ENCODE measurements at places on chromosomes 13 and 19.

- no peaks in the 10 kb centered on the region for H3K36me3 ChIP-seq
- H3K4me3 ChIP-seq: no peak overlapping the region
- DNase-seq: no peak
Measured at GRCh38 chr13:64556376-64556775, 2673.8 kb downstream of the PCDH9 start.

DNA sequence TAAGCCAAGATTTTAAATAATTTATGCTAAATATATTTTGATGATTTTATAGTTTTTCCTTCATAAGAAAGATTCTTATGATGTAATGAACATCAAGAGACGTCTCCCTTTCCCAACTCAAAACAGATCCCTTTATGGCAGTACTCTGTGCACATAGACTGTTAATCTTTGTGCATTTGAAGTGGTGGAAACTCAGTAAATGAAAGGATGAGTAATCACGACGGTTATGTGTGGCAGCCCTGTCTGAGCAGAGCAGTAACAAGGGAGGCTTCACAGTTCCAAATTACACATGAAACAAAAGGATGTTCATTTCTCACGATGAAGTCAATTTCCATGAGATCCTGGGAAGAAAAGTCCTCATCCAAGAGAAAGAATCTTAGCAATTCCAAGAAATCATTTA, 498.1 kb downstream of the KLF5 start:
- H3K4me1 ChIP-seq: no peaks in the 10 kb centered on the region
- H3K36me3 ChIP-seq: no peaks in the 10 kb centered on the region
- peaks cover 2% of the 10 kb centered on the region for H3K27me3 ChIP-seq
- no peak for DNase-seq
- H3K4me3 ChIP-seq: no peak overlapping the region
- H3K27ac ChIP-seq: no peak overlapping the region

DNA sequence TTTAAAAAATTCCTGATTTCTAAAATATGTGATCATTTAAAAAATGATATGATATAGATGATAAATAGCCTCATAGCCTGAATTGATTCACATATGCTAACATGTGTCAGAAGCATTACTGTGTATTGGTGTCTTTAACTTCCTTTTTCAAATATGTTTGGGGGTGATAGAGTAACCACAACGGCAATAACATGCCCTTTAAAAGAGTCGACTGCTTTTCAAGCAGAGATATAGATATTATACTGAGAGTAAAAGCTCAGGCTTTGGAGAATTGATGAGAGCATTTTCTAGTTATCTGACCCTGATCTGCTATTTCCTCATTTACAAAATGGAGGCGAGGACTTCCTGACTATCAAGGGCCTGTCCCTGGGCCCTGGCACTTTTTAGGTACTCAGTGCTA, 260.5 kb downstream of the DCT start:
- H3K36me3 ChIP-seq: no peaks in the 10 kb centered on the region
- no peak overlapping the region for H3K27ac ChIP-seq
- H3K4me3 ChIP-seq: no peak overlapping the region
- no peaks in the 10 kb centered on the region for H3K27me3 ChIP-seq

- no peak overlapping the region for H3K27ac ChIP-seq
- H3K27me3 ChIP-seq: peaks cover under 1% of the 10 kb centered on the region
- no peak overlapping the region for H3K4me3 ChIP-seq
- no peak for DNase-seq
- peaks cover 66% of the 10 kb centered on the region for H3K36me3 ChIP-seq
- H3K4me1 ChIP-seq: peaks cover 2% of the 10 kb centered on the region
Measured at GRCh38 chr13:112849500-112849899, 119.5 kb upstream of the MCF2L start.

DNA sequence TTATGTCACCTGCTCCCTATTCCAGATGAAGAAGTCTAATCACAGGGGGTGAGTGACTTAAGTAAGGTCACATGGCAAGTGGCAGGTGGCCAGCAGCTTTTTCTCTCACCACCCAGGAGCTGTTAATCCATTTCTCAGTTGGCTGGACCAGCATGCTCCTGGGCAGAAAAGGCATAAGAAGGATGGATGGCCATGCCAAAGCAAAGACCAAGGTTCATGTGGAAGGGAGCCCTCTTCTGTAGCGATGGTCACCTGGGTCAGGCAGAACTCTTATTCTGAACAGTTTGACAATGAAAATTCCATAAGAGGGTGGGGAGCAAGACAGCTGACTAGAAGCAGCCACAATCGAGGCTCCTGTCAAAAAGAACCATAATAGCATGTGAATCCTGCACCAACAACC, 538.1 kb downstream of the SUCLA2 start:
- no peaks in the 10 kb centered on the region for H3K4me1 ChIP-seq
- no peak for DNase-seq
- H3K36me3 ChIP-seq: no peaks in the 10 kb centered on the region

- peaks cover 26% of the 10 kb centered on the region for H3K36me3 ChIP-seq
- H3K4me1 ChIP-seq: peaks cover 19% of the 10 kb centered on the region
- peaks cover 14% of the 10 kb centered on the region for H3K27me3 ChIP-seq
- no peak overlapping the region for H3K4me3 ChIP-seq
Measured at GRCh38 chr19:41872775-41873647, 4.1 kb upstream of the CD79A start.

- H3K27me3 ChIP-seq: peaks cover 10% of the 10 kb centered on the region
- no peak overlapping the region for H3K27ac ChIP-seq
- H3K36me3 ChIP-seq: peaks cover 14% of the 10 kb centered on the region
- no peak for DNase-seq
Measured at GRCh38 chr19:7101498-7102253, 32.2 kb downstream of the ZNF557 start.

- no peaks in the 10 kb centered on the region for H3K27me3 ChIP-seq
- no peak overlapping the region for H3K4me3 ChIP-seq
- DNase-seq: no peak
- peaks cover 15% of the 10 kb centered on the region for H3K4me1 ChIP-seq
Measured at GRCh38 chr13:107395927-107396662, 819.2 kb downstream of the LIG4 start.

GRCh38 chr13:99704390-99704789, 203.1 kb downstream of the TM9SF2 start:
- peaks cover 2% of the 10 kb centered on the region for H3K27me3 ChIP-seq
- peaks cover 3% of the 10 kb centered on the region for H3K4me1 ChIP-seq
- H3K27ac ChIP-seq: no peak overlapping the region
- no peak for DNase-seq
- H3K36me3 ChIP-seq: no peaks in the 10 kb centered on the region
- H3K4me3 ChIP-seq: no peak overlapping the region

- no peaks in the 10 kb centered on the region for H3K27me3 ChIP-seq
- H3K36me3 ChIP-seq: no peaks in the 10 kb centered on the region
- H3K27ac ChIP-seq: no peak overlapping the region
- no peaks in the 10 kb centered on the region for H3K4me1 ChIP-seq
- H3K4me3 ChIP-seq: no peak overlapping the region
Measured at GRCh38 chr13:87128036-87128435, 543.1 kb upstream of the SLITRK5 start.

GRCh38 chr13:99908140-99908803, 63.3 kb downstream of the ZIC5 start:
- H3K36me3 ChIP-seq: peaks cover 5% of the 10 kb centered on the region
- DNase-seq: no peak
- no peak overlapping the region for H3K27ac ChIP-seq
- peaks cover 2% of the 10 kb centered on the region for H3K27me3 ChIP-seq

DNA sequence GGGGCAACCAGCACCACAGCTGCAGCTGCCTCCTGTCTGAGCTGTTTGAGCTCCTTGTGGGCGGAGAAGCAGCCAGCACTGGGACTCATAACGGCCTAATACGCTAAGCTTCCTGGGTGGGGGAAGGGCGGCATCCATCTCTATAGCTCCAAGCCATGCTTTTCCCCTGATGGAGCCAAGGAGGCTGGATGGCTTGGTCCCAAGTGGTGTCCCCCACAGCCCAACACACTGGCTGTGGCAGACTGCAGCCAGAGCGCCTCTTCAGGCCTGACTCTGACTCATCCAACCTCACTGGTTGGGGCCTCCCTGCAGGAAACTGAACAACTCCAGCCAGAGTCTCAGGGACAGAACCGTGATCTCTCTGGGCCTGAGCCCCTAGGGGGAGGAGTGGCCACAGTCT, 537.3 kb downstream of the SUCLA2 start:
- peaks cover 2% of the 10 kb centered on the region for H3K27me3 ChIP-seq
- no peak overlapping the region for H3K27ac ChIP-seq
- H3K4me3 ChIP-seq: no peak overlapping the region
- no peak for DNase-seq
- no peaks in the 10 kb centered on the region for H3K4me1 ChIP-seq

DNA sequence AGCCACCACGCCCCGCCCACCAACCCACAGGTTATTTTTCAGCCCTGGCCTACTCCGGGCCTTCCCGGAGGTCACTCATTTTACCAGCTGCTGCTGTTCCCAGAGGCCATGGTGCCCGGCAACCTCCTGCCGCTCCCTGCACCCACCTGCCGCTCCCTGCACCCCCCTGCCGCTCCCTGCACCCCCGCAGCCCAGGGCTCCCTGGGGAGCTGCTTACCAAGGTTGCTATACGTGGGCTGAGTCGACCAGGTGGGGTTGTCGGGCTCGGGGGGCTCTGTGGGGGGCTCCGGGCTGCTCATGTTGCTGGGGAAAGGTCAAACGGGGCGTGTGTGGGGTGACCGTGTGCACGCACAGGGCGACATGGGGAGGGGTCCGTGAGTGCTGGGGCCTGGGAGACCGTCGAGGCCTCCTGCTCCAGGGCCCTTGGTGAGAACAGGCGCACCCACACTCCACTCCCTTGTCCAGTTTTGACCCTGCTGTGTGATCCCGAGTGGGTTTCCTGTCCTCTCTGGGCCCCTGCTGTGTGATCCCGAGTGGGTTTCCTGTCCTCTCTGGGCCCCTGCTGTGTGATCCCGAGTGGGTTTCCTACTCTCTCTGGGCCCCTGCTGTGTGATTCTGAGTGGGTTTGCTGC, 1.2 kb downstream of the PEAK3 start:
- no peak overlapping the region for H3K4me3 ChIP-seq
- H3K4me1 ChIP-seq: peaks cover 5% of the 10 kb centered on the region
- H3K36me3 ChIP-seq: peaks cover 6% of the 10 kb centered on the region
- peaks cover 2% of the 10 kb centered on the region for H3K27me3 ChIP-seq

- DNase-seq: no peak
- peaks cover 2% of the 10 kb centered on the region for H3K4me1 ChIP-seq
- H3K4me3 ChIP-seq: no peak overlapping the region
- peaks cover 9% of the 10 kb centered on the region for H3K36me3 ChIP-seq
- peaks cover 7% of the 10 kb centered on the region for H3K27me3 ChIP-seq
Measured at GRCh38 chr19:919199-920050, 2.3 kb downstream of the KISS1R start.

- no peak overlapping the region for H3K4me3 ChIP-seq
- H3K27ac ChIP-seq: no peak overlapping the region
- H3K4me1 ChIP-seq: no peaks in the 10 kb centered on the region
- DNase-seq: no peak
- no peaks in the 10 kb centered on the region for H3K27me3 ChIP-seq
- H3K36me3 ChIP-seq: no peaks in the 10 kb centered on the region
Measured at GRCh38 chr13:34577051-34577450, 365.0 kb upstream of the NBEA start.

- H3K27ac ChIP-seq: no peak overlapping the region
- no peaks in the 10 kb centered on the region for H3K27me3 ChIP-seq
- no peaks in the 10 kb centered on the region for H3K4me1 ChIP-seq
Measured at GRCh38 chr19:31223740-31224534, 125.3 kb downstream of the TSHZ3 start.

DNA sequence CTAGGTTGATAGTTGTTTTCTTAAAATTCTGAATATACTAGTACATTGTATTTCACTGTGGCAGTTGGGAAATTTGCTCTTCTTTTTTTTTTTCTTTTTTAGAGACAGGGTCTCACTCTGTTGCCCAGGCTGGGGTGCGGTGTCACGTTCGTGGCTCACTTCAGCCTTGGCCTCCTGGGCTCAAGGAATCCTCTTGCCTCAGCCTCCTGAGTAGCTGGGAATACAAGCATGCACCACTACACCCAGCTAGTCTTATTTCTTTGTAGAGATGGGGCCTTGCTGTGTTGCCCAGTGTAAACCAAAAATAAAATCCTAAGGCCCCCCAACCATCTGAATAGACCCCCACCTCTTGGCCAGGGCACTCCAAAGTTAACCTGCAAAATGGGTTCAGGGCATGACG, 79.3 kb downstream of the FNDC3A start:
- peaks cover 4% of the 10 kb centered on the region for H3K36me3 ChIP-seq
- no peak overlapping the region for H3K27ac ChIP-seq
- no peaks in the 10 kb centered on the region for H3K4me1 ChIP-seq
- no peaks in the 10 kb centered on the region for H3K27me3 ChIP-seq

DNA sequence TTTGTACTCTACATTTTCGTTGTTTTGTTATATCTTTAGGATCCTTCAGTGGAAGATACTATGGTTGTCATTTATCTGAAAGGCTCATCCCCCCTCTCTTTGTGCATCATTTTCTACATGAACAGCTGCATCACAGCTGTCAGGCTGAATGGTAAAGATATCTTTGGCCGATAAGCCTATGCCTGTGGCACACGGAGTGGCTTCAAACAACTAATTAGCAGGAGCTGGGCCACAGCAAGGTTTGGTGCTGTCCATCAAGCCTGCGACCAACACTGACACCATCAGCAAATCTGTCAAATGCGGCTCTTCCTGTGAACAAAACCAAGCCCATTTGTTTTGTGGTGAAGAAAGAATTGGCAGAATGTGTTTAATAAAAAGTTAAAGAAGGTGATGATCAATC, 334.4 kb downstream of the PCDH9 start:
- H3K4me1 ChIP-seq: no peaks in the 10 kb centered on the region
- H3K36me3 ChIP-seq: no peaks in the 10 kb centered on the region
- H3K27me3 ChIP-seq: no peaks in the 10 kb centered on the region
- DNase-seq: no peak
- H3K4me3 ChIP-seq: no peak overlapping the region
- H3K27ac ChIP-seq: no peak overlapping the region

- no peak overlapping the region for H3K27ac ChIP-seq
- no peaks in the 10 kb centered on the region for H3K27me3 ChIP-seq
- no peak overlapping the region for H3K4me3 ChIP-seq
- H3K36me3 ChIP-seq: no peaks in the 10 kb centered on the region
Measured at GRCh38 chr13:52968074-52968700, 60.4 kb upstream of the OLFM4 start.

- H3K36me3 ChIP-seq: peaks cover 39% of the 10 kb centered on the region
- peaks cover 15% of the 10 kb centered on the region for H3K27me3 ChIP-seq
- peaks cover 91% of the 10 kb centered on the region for H3K4me1 ChIP-seq
- DNase-seq: no peak
- H3K4me3 ChIP-seq: peak overlapping the region; percentile 12
Measured at GRCh38 chr13:97240788-97241734, 18.9 kb downstream of the MBNL2 start.

DNA sequence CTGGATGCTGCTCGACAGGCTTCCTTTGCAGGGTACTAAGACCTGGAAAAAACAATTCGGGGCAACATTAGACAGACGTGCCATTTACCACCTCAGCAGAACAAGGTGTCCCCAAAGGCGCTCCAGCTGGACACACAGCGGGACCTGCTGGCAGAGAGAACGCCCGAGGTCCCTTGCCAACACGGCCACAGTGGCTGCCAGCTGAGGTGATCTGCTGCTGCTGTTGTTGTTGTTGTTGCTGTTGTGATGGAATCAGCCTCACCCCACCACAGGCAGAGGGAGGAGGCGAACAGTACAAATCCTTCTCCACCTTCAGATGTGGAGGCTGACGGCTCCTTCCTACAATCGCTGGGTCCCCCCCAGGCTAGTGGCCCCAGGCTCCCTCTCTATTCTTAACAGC, 25.2 kb downstream of the ANKRD27 start:
- peaks cover 4% of the 10 kb centered on the region for H3K27me3 ChIP-seq
- DNase-seq: no peak
- no peaks in the 10 kb centered on the region for H3K4me1 ChIP-seq
- H3K4me3 ChIP-seq: no peak overlapping the region

All from endothelial cell (in vitro differentiated cells).